Upper lobe of left lung (tissue), 6 donors: ENCODE measurements at places on chromosomes 1 and 21.
A peak's percentile ranks its signal among the peaks of the same experiment; 100 is the strongest.

DNA sequence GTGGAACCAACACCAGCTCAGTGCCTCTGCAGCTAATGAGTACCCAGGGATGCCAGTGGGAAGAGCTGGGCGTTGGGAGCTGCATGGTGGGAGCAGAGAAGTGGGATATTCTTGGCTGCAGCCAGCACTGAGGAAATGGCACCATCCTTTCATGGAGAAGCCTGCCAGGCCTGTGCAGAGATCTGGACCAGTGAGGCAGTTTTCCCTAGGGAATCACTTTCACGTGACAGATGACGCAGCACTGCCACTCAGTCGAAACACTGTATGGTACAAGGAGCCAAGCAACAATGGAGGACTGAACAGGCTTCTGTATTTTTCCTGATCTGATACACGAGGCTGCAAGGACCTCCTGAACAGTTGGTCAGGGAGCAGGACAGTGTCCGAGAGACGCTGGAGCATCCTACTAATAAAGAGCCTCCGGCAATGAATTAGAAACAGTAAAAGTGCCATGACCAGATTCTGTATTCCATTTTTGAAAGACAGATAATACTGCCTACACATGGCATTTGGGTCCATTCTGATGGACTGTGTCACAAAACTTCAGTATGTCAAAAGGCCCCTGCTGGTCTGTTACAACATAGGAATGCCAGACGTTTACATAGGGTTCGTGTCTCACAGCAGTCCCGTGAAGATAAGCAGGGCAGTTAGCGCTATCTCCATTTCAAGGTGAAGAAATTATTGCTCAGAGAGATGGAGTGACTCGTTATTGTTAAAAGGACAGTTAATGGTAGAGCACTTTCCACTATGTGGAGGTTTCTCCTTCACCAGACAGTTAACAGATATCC, 44.0 kb upstream of the LMO4 start:
- no peak for DNase-seq

DNA sequence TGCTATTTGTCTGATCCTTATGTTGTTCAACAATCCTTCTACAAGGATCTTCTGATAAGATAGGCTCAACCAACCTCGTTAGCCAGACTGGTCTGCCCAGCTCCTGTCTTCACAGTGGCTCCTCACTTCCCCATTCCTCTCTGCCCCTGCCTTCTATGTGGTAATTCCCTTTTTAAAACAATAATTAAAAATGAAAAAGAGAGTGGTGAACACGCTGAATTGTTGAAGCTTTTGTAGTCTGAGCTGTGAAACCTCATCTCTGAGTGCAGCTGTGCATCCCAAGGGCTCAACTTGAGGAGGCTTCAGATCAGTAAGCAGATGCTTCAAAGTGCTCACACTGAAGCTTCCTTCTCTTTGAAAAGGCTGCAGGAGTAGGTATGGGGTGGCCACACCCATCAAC, 70.7 kb upstream of the JUN start:
- DNase-seq: no peak

DNA sequence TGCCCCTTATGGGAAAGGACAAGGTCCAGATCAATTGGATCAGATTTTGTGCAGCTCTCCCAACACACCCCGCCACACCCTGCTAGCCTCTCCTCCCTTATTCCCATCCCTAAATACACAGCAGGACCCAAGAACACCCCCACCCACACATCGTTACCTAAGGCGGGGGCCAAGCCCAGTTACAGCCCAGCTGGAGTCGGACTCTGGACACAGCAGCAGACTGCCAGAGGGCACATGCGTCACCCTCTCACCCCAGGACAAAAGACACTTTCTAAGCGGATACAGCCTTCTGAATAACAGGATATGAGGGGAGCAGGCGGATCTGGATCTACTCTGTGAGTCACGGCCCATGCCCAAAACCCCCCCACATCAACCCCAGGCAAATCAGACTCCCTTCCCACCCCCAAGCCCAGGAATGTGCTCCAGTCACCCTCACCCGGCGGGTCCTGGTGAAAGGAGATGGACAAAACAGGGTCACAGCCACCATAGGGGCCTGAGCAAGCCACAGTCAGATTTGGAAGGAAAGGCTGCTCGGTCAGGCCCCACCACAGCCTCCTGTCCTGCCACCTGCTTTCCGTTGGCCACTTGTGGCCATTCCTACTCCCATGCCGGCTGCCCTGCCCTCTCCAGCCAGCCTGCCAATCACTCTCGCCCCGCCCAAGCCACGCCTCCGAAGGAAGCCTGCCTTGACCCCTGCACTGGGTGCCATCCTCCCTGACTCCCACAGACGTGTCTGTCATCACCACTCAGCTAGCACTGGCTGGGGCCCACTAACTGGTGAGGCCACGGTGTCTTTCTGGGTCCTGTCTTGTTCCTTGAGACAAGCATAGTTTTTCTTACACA, 4.0 kb downstream of the S100A16 start:
- DNase-seq: peak; percentile 93

DNA sequence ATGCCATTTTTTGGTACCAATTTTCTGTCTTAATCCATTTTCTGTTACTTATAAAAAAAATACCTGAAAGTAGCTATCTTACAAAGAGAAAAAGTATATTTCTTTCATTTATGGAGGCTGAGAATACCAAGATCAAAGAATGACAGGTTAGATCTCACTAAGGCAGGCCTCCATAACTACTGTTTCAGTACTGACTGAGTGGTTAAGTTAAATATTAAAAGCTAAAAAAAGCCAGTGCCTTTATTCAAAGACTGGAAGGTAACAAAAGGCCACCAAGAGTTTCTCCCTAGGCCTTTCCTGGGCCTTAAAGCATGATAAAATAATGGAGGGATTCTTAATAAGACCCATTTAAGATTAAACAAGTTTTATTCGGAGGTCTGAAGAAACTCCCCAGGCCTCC, 687.7 kb upstream of the ADGRL4 start:
- DNase-seq: no peak

DNA sequence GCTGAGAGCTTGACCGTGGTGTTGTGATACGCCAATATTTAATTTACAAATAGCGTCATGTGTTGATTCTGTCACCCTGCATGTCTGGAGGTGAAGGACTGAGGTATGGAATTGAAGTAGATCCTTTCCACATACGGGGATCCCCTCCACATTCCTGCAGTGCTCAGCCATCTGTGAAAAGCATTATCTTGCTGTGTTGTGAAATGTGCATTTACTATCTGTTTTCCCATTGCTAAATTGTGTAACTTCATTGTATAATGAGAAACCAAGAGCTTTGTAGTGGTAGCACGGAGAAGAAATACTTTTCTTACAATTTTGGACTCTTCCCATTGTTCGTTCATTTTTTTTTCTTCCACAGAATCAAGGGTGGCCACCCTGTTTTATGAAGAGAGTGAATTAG, 577.3 kb upstream of the ZP4 start:
- no peak for DNase-seq

- peak; percentile 88 for DNase-seq
These were observed 11.7 kb upstream of the S100A11 start for GRCh38 chr1:152048416-152049009.

DNA sequence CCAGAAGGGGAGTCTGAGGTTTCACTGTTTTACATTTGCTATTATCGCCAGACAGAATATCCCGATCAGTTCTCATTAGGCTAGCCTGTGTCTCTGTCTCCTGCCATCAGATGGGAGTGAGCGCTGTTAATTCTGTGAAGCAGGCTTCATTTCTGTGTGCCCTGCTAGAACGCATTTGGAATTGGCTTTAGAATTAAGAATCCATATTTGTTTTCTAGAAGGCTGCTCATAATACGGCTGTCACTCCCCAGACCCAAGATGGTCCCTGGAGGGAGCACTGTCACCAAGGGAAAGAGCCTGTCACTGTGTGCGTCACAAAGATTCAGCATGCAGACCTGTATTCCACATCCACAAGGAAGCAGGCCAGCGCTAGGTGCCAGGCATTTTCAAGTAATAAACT, 49.2 kb downstream of the CASQ2 start:
- no peak for DNase-seq

- DNase-seq: no peak
These were observed at the start of gene CD1E for GRCh38 chr1:158353303-158354075. Gene CD1E (plus strand): TSS chr1:158353894. CDS start chr1:158353989, 95 bp downstream.

- no peak for DNase-seq
These were observed 421.4 kb upstream of the RUNX1 start for GRCh38 chr21:35470522-35470921.

- DNase-seq: peak; percentile 58
These were observed 87.4 kb downstream of the FASLG start for GRCh38 chr1:172746091-172746949.

DNA sequence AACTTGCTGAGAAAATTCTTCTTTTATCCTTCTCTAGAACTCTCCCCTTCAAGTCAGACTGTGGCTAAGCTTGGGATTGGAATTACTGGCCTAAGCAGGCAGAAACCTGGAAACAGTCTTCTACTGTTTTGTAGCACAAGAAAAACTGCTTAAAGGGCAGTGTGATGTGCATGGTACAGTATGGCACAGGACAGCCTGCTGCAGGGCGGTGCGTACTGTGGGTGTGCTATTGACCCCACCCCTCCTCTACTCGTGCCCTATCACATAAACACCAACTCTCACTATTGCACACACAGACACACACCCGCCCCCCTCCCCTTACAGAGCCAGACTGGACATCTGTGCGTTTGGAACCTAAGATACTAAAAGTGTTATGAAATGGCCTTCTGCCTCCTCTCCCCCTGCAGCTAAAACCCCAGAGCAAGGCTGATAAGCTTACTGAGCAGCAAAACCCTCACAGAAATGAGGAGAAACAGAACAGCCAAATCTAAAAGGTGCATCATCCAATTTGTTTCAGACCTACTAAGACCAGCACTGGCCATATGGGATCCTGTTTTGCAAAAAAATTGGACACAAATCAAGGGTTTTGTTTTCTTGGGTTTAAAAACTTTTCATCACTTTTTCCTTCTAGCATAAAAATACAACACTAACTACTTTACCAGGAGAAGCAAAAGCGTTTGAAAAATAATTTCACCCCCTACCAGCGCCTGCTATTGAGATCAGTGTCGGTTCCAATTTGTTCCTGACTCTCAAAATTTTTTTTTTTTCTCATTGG, 355.8 kb upstream of the LYPLAL1 start:
- no peak for DNase-seq

DNA sequence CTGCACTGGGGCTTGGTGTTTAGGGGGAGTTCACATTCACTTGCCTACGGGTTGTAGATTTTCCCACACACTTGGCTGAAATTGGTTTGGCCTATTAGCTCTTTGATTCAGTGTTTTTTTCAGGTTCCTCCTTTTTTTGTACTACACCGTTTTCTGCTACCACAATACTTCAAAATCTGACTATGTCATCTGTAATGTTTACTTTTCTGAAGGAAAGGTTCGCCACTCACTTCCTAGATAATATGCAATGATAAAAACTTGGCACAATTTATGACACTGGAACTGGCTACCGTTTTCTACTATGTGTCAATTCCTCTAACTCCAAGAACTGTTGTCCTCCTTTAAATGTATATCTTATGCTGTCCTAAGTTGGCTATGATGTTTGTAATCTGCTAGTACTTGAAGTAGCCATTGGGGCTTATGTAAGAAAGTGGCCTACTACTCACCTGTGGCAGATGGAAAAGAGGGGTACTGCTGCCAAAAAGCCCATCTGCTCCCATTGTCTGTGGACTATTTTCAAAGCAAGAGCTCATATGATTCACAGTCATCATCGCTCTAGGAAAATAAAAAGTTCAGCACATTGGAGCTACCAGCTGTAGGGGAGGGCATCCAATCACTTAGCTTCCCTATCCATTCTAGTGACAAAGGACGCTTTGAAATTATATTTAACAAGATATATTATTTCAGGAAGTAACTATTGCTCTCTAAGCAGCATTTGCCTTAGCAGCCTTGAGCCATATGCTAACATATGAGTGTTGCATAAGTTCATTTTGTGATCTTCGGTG, 42.4 kb upstream of the BACH1 start:
- no peak for DNase-seq

DNA sequence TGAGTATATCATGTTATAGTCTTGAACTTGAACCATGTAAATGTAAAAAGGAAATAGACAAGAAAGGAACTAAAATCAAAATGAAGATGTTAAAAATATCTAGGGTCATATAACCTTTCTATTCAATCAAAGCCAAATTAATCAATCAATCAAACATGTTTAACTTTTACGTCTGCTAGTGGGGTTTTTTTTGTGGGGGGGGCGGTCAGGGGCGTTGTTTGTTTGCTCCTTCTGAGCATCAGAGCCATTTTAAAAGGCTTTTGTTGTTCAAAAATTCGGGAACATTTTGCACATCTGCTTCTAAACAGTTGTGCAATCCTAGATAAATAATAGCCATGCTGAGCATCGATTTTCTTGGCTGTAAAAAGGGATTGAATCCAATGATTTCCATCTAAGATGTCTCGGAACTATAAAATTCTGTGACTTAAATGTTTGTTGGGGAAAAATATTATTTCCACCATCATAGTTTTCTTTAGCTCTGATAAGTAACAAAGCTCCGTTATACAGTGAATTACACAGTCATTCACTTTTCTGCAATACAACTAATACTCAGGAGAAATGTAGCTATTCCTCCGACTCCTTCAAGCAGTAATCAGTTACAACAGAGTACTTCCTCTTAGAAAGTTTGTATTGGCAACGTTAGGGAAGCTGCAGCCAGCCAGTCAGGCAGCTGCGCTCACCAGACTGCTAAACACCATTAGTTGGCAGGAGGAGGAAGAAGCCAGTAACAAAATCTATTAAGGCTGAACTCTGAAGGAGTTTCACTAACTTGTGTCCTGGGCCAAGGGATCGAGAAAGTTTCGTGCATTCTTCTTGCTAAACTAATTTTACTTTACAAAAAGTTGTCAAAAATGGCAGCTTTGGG, 2.2 kb downstream of the SPATA6 start:
- DNase-seq: peak; percentile 76

- no peak for DNase-seq
These were observed 64.6 kb upstream of the SPAG17 start for GRCh38 chr1:118249641-118250040.

DNA sequence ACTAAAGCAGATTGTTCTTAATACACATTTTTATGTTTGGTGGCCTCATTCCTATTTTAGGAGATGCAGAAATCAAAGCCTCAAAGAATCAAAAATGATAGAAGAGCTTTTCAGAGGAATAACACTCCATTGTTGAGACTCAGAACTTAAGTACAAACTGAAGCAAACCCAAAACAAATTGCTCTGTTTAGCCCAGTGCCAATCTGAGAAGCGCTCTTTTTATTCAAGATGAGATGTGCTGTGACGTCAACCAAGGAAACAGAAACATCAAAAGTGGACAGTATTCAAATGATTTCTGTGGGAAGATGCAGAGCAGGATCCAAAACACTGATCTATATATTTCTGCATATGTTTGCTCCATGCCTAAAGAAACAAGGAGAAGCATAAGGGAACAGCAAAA, 18.0 kb downstream of the COLGALT2 start:
- no peak for DNase-seq

- no peak for DNase-seq
These were observed 25.1 kb downstream of the COL6A2 start for GRCh38 chr21:46122758-46123683.

GRCh38 chr1:212218911-212219310, 66.3 kb upstream of the PPP2R5A start:
- no peak for DNase-seq

DNA sequence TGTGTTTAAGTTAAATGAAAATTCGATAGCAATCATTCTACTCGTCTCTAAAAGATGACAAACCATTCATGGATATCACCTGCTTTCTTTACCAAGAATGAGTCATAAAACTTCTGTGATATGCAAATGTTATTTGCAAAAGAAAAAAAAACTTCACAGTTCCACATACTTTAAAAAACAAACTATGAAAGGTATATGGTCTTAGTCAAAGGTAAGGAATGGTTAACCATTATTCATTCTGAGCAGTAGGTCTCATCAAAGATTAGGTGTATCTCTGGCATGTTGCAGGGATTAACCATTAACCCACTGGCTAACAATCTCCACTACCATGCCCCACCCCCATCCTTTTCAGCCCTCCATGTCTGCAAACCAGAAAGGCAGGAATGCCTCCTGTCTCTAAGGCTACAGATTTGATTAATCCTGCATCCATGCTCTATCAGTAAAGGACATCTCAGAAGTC, 44.4 kb downstream of the PTPN14 start:
- DNase-seq: no peak
